ENCODE measurements at places on chromosomes 5 and 9.
A peak's percentile ranks its signal among the peaks of the same experiment; 100 is the strongest.

DNA sequence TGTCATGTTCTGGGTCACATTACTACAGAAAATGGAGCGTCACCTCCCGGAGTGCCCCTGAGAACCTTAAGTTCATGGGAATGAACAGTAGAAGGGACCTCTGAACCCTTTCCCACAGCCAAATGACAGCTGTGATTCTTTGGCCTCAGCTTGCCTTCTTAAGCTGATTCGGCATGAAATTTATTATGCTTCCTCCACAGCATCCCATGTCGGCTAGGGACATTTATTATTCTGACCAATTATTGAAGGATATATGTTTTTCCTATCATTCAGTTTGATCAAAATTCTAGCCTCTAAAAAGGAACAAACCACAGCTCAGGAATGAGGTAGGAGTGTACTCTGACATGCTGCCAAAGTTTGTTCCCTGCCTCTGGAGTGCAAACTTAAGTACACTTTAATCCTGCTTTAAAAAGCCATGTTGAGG, 440.6 kb downstream of the CETN3 start:
- DNase-seq = peak; percentile 72

DNA sequence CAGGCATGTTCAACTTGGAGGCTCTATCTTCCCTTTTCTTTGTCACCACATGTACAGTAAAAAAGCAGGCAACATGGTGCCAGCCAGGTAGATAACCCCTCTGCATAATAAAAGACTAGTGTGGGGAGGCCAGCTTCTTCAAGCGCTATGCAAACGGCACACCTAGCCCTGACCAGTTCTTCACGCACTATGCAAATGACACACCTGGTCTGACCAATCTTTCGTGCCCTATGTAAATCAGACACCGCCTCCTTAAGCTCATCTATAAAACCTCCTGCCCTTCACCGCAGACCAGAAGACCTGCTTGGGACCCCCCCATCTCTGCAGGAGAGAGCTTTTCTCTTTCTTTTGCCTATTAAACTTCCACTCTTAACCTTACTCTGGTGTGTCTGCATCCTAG, 28.1 kb upstream of the UGCG start:
- no peak for DNase-seq

DNA sequence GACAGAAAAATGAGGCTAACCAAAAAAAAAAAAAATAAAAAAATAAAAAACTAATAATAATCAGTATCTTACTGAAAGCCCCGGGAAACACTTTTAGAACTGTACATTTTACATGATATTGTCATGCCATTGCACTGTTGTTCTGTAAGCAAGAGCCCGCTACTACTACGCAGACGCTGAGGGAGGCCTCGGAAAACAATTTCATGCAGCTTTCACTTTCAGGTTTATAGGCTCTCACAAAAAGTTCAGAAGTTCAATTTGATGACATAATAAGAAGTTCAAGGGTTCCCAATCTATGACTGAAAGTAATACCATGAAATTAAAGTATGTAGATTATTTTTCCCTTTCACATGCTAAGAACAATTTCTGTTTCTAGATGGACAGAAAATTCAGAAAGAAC, 318.3 kb upstream of the ITGA1 start:
- DNase-seq = no peak

- no peak for DNase-seq
Observed at GRCh38 chr9:130329061-130329460, 63.5 kb downstream of the HMCN2 start.

DNA sequence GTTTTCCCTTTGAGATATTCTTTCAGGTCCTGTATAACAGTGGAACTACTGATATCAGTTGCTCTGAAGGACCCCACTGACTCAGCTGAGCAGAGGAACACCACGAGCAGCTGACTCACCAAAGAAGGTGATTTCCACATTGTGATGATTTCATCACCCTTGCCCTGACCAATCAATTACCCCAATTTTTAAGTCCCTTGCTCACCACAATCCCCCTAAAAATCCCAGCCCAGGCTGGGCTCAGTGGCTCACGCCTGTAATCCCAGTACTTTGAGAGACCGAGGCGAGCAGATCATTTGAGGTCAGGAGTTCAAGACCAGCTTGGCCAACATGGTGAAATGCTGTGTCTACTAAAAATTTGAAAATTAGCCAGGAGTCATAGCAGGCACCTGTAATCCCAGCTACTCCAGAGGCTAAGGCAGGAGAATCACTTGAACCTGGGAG, 125.3 kb upstream of the ABCA1 start:
- peak; percentile 90 for DNase-seq

DNA sequence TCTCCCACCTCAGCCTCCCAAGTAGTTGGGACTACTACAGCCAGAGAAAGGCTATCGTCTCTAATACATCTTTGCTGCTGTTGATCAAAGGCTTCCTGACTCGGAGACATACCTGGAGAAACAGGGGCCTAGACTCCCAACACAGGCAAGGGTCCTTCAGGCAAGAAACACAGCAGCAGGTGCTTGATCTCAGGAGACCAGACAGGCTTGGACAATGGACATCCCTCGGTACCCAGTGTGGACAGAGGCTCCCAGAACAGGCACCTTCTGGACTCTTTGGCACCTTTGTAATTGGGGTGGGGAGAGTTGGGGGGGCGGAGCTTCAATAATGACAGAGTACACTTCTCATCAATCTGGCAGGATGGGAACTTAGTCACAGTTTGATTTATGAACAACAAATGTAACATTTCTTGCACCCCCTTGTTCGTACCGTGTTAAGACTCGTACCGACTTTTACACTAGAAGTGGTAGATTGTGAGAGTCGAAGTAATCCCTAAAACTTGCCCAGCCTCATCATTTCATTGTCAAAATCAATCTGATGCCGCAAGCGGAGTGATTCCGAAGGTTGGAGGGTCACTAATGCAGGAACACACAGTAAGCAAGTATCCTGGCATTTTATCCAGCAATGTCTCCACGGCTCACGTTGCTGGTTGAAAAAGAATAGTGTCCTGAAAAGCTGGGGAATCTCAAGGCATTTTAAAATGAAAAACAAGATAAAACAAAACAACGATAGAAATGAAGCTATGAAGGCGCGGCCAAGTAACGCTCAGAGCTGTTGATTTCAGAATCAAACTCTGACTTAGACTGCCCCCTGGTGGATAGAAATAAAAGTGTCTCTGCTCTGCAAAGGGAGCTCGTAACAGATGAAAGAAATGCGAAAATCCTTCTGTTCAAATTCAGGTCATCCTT, 46.4 kb upstream of the STK32A start:
- peak; percentile 86 for DNase-seq

GRCh38 chr5:120354126-120354525, 110.0 kb upstream of the PRR16 start:
- DNase-seq = no peak

GRCh38 chr9:137310189-137311052, 8.3 kb upstream of the NRARP start:
- DNase-seq = no peak

- DNase-seq = no peak
Observed at GRCh38 chr5:43357067-43357466, 43.9 kb upstream of the HMGCS1 start.

- DNase-seq = no peak
Observed at GRCh38 chr5:146880966-146881365, 2.4 kb upstream of the PPP2R2B start.

DNA sequence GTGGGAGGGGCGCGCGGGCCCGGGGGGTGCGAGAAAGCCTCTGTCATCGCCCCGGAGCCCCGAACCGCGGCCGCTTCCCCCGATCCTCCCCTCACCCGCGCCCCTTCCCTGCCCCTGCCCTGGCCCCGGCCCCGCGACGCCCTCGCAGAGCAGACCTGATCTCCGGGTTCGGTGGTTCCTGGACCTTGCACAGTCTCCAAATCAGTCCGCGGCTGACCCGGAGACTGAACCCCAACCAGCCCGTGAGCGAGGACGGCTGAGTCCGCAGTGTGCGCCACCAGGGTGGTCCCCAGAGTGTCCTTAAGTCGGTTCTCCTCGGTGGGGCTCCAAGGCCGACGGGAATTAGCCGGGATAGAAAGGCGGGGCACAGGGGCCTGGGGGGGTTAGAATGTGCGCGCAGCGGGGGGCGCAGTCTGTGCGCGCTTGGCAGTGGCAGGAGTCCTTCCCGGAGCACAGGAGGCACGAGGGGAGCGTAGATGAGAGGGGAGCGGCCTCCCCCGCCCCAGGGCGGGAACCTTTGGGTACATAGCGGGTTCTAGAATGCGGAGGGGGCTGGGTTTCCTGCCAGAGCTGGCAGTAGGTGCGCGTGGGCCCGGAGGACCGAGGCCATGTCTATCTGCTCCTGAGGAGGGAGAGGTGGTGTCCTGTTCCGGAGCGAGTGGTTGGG, 779 bp downstream of the PKN3 start:
- no peak for DNase-seq

DNA sequence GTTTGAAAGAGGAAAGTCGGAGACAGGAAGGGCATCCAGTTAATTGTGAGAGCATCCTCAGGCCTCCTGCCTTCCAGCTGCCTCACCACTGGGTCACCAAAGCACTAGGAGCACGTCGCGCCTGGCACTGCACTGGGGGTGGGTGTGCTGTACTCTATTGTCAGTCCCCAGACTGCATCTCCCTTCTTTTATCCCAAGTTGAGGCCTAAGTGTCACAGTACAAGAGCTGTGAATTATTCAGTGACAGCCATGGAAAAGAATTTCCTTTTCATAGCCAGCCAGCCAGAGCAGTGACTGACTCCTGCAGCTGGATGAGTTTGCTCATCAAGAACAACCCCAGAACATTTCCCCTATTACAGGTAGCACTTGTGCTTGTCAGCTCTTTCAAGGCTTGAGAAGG, 16.3 kb downstream of the CLTA start:
- DNase-seq = peak; percentile 34

- DNase-seq = peak; percentile 84
Observed at GRCh38 chr9:70412832-70413463, 1.5 kb downstream of the KLF9 start.

GRCh38 chr9:20320921-20321320, 301.4 kb downstream of the MLLT3 start:
- no peak for DNase-seq

DNA sequence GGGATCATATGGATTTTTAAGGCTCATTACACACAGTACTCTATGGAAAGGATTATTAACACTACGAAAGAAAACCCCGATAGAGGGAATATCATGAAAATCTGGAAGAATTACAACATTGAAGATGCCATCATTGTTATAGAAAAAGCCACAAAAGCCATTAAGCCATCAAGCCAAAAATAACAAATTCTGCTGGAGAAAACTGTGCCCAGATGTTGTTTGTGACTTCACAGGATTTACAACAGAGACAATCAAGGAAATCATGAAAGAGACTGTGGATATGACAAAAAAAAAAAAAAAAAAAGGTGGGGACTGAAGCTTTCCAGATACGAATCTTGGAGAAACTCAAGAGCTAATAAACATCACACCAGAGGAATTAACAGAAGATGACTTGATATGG, 433.8 kb upstream of the CDH6 start:
- no peak for DNase-seq

DNA sequence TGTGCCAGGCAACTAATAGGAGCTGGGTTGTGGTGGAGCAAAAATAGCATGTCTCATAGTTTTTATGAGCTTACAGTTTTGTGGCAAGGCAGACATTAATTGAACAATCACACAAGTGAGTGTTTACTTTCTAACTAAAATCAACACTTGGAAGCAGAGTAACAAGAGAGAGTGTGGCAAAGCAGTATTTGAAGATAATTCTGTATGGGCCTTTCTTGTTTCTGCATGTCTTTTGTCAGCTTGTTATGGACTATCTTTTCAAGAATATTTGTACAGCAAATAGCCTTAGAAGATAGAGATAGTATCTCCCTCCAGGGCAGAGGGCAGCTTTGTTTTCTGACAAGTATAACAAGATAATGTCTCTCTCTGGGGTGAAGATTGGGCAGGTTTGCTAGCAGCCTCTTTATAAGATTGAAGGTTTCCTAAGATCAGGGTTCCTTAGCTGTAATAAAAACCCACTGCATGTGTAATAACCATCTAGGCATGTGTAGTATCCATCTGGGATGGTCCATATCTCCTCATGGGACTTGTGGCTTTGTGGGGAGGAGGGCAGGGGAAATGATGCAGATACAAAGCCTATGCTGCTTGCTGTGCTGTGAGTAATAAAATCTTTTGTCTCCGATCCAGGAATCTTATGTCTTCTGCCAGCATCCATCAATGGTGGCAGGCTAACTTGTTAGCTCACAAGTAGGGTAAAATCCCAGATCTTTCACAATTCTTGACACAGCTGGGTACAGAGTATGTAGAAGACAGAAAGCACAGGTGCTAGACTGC, 479.9 kb downstream of the KDM4C start:
- peak; percentile 4 for DNase-seq

GRCh38 chr5:153496835-153497234, 6.4 kb downstream of the GRIA1 start:
- peak; percentile 73 for DNase-seq

DNA sequence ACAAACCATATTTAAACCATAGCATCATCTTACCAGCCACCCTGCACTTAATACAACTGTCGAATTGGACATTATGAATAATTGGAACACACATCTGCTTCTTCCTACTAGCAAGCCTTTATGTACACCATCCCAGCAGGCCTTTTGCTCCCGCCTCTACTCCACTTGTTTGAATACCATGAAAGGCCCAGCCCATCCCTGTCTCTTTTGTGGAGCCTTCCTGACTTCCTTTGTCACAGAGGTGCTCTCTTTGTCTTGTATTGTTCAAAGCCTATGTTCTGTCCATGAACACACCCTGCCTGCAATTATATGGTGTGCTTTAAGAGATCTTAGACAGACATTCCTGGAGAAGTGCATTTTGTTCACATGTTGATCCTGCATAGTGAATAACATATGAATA, 465.7 kb downstream of the DIRAS2 start:
- no peak for DNase-seq

GRCh38 chr5:145245354-145245753, 589.8 kb downstream of the PRELID2 start:
- peak; percentile 62 for DNase-seq

GRCh38 chr5:40033009-40033408, 608.2 kb upstream of the DAB2 start:
- DNase-seq = no peak

DNA sequence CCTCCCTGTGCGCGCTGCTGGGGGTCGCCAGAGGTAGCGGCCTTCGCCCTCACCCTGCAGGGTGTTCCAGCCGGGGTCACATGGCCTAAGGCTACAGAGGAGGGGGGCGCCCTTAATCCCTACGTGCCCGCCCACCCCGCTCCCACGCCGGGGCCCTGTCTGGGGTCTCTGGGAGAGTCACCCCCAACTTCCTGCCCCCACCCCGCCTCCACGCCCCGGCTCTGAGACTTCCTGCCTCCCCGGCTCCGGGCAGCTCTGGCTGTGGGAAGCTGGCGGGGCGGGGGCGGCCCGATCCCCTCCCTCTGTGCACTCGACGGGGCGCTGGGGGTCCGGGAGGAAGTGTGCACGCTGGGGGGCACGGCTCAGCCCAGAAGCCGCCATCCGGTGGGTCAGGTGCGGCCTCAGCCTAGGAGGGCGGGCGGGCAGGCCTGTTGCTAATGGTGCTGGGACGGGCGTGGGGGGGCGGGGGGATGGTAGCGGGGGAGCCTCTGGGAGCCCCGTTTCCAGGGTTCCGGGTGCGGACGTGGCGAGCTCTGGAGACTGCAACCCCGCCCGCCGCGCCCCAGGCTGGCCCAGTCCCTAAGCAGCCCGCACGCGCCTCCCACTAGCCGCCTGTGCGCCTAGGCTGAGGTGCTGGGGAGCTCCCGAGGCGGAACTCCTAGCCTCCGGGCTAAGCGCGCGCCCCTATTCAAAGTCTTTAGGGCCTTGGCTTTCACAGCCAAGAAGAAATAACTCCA, 61.6 kb downstream of the CXXC5 start:
- peak; percentile 71 for DNase-seq

Data from choroid plexus epithelial cell (primary cell).